Erythroblast (primary cell): ENCODE measurements at places on chromosomes 13 and 19.

DNA sequence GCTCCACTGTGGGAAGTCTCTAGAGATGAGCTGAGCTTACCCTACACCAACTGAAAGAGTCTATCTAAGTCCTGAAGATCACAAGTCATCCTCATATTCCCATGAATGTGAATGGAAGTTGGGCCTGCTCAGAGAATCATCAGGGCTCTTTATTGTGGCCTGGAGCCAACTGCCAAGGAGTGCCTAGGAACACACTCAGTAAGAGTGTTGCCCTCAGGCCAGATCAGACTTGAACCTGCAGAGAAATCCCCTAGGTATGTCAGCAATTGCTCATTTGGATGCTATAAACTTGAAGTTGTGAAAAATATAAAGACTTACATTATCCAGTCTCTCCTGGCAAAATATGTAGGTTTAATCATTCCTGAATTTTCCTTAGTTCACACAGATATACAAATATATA lies 1070.2 kb downstream of the EFNB2 start:
- DNase-seq, result no peak

GRCh38 chr13:78299832-78300623 lies 303.3 kb downstream of the POU4F1 start:
- no peak for DNase-seq

DNA sequence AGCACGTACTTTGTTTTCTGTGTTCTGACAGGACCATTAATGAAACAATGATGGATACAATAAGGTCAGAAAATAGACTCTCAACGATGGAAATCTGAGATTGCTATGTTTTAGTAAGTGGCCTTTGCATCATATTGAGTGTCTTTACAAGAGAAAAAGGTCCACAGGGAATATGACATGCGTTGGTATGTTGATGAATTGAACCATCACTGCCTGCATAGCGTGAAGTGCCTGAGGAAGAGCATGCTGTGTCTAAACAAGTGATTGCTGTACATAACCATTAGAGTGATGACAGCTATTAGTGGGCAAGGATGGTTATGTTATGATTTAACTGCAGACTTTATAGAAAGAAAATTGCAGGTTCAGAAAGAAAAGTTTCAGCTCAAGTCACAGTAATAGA lies 623.2 kb downstream of the SLITRK5 start:
- no peak for DNase-seq

DNA sequence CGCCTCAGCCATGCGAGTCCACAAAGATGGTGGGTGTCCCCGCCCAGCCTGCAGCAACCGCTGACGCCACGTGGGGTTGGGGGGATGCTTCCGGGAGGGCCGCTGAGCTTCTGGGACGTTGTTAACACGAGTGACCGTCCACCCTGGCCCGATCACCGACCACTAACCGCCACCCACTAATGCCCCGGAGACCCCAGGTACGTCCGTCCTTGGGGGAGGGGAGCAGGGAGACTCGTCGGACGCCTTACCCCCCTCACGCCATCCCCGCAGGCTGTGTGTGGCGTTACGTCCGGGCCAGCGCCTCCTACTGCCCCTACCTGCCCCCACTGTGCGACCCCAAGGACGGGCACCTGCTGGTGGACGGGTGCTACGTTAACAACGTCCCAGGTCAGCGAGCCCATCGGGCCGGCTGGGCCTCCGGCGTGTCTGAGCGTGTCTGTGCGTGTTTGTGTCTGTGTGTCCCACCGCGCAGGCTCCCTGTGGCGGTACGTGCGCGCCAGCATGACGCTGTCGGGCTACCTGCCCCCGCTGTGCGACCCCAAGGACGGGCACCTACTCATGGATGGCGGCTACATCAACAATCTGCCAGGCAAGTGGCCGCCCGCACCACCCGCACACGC lies 21.3 kb downstream of the PNPLA6 start:
- DNase-seq, result no peak

DNA sequence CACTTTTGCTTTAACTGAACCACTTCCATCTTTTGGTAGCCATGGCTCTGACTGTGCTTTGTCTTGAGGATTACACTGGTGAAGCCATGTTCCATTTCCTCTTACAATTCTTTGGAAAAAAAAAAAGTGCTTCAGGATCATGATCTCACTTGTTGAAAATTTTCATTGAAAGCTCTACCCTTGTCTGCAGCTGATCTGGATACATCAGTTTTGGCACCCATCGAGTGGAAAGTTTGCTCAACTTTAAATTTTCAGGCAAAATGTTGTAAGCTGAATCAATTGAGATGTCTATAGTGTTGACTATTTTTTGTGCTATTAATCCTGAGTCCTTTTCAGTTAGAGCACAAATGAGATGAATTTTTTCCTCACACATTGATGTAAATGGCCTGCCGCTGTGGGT lies 48.3 kb upstream of the RFXAP start:
- no peak for DNase-seq

DNA sequence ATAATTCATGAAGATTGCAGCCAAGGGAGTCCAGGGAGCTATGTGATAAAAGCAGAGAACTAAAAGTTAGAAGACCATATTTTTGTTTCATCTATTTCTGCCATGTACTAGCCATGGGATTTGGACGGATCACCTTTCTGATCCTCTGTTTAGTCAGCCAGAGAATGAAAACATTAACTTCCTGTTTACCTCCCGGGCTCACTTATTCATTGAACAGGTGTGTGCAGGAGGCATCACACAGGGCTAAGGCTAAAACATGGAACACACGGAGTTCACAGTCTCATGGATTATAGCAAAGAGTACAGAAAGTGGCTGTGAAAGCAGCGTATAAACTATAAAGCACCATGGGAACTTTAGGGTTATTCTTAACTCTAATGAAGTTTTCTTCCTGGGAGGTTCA lies 96.8 kb downstream of the GPR12 start:
- no peak for DNase-seq

DNA sequence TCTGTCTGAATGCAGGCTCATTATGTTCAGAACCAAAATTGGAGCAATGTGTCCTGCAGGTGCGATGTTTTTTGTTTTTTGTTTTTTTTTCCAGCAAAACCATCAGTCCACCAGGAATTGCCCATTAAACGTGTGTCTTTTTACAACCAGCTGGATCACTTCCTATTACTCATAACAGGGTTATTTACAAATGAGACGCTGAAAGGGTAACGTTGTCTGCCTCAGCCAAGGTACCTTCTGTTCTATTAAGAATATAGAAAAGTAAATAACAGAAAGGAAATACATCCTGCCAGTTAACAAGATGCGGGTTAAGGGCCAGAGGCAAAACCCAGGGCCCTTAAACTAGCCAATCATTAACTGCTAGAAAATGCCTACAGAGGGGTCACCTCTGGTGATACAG lies 590.4 kb downstream of the TBC1D4 start:
- DNase-seq, result no peak

GRCh38 chr19:10192922-10193321 lies 1.8 kb downstream of the DNMT1 start:
- no peak for DNase-seq

GRCh38 chr13:62085337-62086229 lies 669.9 kb upstream of the PCDH20 start:
- no peak for DNase-seq

GRCh38 chr13:72023895-72024294 lies 156.9 kb upstream of the DACH1 start:
- no peak for DNase-seq

DNA sequence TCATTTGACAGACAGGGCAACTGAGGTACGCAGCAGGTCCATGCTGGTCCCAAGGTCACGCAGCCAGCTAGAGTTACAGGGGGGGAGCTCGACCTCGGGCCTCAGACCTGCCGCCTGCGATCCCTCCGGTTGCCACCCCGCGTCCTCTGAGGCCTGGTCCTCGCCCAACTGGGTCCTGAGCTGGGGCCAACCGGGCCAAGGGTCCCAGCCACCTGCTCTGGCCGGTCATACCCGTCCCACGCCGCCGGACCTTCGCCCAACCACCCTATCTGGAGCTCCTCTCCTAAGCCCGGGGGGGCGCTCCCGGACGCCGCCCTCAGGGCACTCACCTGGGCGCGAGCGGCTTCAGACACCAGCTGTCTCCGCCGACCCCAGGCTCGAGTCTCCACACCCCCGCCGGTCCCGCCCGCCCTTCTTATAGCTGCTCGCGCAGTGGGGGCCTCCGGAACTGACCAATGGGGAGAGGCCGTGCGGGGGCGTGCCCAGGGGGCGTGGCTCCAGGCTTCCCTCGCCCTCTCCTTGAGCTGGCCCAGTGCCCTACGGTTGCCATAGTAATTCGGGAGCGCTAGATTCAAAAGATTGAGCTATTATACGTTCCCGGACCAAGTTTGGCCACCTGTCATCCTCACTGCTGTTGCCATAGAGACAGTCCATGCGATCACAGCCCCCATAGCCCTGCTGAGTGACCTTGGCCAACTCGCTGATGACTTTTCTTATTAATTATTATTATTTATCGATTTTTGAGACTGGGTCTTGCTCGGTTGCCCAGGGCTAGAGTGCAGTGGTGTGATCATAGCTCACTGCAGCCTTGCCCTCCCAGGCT lies at the start of gene PLIN5:
TSS of gene PLIN5 (minus strand) at position 389 of the 823 bp plus-strand sequence. CDS start 1,150 bp downstream, outside the sequence.
- DNase-seq, result peak; percentile 89

DNA sequence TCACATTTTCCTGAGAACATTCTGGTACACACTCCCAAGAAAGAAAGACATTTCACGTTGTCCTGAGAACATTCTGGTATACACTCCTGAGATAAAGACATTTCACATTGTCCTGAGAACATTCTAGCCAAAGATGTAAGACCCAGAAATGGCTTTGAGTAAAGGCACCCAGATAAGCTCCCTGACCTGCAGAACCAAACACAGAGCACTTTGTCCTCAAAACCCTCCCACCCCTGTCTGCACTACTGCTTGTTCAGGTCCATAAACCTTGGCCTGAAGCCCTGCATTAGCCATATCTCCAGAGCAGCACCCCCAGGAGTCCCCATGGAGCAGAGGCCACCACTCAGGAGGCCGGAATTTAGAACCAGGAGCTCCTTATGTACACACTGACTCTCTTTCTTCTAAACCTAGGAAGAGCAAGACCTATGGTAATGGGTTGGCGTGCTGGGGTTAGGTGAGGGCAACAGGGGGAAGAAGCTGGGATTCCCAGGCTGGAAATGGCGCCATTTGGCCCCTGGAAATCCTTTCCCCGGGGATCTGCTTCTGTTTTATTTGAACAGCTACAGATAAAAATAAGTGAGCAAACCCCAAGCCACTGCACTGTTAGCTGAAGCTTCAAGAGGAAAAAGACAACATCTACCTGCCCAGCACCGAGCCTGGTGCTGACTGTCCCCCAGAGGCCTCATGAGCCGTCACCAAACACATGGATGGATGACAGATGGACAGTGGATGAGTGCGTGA lies 13.7 kb downstream of the GAS6 start:
- no peak for DNase-seq

- no peak for DNase-seq
Measured at GRCh38 chr13:113796964-113797676, 38.1 kb downstream of the TMEM255B start.

DNA sequence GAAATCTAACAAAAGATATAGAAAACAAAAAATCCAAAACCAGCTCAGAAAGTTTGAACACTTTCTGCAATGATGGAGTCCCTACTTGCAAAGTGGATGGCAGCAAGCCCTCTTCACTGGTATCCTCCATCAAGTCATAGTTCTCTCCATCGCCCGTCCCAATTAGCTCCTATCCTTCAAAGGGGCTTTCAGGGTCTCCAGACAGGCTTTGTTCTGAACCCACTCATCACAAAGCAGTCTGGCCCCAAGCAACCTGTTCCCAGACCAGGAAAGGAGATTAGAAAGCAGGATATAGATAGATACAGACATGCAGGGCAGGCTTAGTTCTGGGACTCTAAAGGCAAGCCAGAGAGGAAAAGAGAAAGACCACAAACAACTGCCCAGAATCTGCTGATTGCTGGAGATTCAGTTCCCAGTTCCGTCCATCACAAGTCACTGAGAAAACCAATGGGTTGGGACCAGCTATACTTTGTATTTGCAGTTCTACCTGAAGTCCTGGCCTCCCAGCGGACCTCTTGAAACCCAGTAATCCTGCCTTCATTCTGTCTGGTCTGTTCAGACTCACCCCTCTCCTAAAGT lies 47.2 kb upstream of the EPHX3 start:
- no peak for DNase-seq

- DNase-seq, result no peak
Measured at GRCh38 chr13:45372189-45373161, 31.5 kb upstream of the TPT1 start.

GRCh38 chr13:98984983-98985382 lies 7.1 kb upstream of the DOCK9 start:
- no peak for DNase-seq

DNA sequence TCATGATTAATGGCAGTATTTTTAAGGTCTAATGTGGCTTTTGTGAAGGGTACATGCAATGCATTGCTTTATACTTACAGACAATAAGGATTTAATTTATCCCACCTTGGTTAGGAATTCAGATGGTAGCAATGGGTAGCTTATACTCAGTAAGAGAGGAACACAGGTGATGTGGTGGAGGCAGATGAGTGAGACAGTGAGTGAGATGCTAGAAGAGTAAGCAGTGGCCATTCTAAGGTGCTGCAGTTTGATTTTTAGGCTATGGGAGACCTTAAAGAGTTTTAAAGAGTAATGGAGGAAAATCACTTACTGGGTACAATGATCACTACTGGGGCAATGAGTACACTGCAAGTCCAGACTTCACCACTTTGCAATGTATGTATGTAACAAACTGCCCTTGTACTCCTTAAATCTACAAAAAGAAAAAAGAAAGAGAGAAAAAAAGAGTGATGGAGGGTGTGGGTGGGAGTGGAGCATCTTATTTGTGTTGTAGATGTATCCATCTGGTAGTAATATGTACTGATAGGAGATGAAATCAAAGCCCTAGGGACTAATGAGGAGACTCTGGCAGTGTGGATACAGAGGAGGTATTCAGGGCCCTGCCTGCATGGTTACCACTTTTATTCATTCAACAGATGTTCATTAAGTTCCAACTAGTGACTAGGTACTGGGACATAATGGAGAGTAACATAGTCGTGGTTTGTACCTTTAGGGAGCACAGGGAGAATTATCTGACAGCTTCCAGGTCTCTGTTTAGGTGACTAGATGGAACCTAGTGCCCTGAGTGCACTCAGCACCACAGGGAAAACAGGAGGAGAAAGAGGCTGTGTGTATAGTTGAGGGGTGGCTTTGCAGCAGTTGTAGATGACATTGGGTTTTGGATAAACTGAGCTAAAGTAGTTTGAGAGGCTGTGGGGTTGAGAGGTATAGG lies 99.0 kb downstream of the GPC6 start:
- DNase-seq, result no peak

DNA sequence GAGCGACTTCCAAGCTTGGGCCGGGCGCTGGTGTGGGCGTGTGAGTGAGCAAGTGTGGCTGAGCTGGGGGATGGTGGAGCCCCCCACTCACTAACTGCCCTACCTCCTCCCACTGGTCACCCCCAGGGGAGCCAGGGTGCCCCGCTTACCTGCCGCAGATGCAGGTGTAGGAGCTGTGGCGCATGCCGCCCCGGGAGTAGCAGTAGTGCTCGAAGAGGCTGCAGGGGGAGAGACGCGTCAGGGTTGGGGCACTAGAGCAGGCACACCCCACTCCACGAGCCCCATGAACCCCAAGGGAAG lies 39.9 kb downstream of the CEBPG start:
- DNase-seq, result no peak

GRCh38 chr13:28581451-28581850 lies 77.5 kb upstream of the POMP start:
- DNase-seq, result no peak

- DNase-seq, result no peak
Measured at GRCh38 chr13:94236872-94237271, 242.6 kb downstream of the DCT start.

- DNase-seq, result no peak
Measured at GRCh38 chr19:3310711-3311110, 55.7 kb upstream of the NFIC start.
